DMS79 (cell line): ENCODE measurements at places on chromosomes 5 and 9.

DNA sequence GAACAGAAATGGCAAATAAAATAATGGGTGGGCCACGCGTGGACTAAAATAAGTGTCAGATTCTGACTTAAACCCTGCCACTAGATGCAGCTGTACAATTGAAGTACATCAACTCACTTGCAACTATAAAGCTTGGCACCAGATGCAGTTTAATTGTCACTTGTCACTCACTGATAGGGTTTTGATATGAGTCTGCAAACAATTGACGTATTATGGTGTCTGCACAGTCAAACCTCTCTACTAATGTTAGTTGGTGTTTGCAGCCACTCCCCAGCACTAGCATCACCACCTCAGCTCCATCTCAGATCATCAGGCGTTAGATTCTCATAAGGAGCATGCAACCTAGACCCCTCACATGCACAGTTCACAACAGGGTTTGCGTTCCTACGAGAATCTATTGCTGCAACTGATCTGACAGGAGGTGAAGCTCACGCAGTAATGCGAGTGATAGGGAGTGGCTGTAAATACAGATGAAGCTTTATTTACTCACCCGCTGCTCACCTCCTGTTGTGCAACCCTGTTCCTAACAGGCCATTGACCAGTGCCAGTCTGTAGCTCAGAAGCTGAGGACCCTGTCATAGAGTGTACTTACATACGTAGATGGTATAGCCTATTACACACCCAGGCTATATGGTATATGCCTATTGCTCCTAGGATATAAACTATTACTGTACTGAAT is 72.1 kb upstream of the SEMA6A start:
- no peak for DNase-seq

- no peak for DNase-seq
These were observed 1016.4 kb upstream of the DMAC1 start for GRCh38 chr9:8815931-8816330.

GRCh38 chr9:98369471-98369870 is 114.0 kb upstream of the TBC1D2 start:
- DNase-seq, result no peak

DNA sequence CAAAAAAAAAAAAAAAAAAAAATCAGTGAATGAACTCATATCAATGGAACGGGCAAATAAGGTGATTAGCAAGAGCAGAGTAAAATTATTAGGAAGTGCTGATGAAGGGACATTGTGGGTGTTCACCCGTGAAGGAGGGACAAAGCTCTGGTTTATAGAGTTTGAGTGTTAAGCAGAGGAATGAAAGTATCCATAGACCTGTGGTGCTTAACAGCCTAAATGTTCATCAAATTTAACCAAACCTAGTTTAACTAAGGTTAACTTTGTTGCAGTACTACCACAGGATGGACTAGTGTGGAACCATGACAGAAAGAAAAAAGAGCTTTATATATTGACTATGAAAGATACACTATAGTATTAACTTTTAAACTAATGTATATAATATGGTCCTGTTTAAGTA is 44.1 kb upstream of the TNFAIP8 start:
- DNase-seq, result no peak
